ENCODE measurements at places on chromosomes 3 and 15. TPM values are rescaled to one million over a fixed set of nuclear protein-coding genes. Genes with fewer than 3 reads are reported as not detected.

GRCh38 chr3:78035131-78035641, 995.3 kb downstream of the ROBO2 start:
- no peak for DNase-seq

DNA sequence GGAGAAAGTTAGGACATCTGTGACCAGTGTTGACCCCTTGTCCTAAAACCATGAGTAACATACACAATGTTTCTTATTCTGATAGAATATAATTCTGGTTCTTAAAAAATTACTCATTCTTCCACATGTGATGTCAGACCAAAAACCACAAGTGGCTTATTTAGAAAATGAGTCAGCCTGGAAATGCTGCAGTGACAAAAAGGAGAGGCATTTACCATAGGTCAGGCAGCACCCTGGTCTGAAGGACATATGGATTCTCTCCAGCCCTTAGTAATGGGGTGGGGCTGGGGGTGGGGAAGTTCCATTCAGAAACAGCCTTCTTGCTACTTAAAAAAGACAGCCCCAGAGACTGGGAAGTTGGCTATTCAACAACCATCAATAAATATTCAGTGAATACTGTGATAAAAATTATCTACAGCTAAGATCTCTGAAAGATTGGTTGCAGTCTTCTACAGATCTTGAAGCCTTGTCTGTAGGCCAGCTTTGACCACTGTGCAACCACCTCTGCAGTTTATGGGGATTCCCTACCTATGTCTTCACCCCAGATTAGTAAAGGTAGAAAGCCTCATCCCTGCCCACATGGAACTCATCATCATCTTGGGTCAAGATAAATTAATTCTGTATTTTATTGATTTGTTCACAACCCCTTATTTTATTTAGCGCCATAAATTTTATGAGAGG, 34.9 kb upstream of the TIMP4 start:
- no peak for DNase-seq

GRCh38 chr15:58552505-58553364, 120.9 kb downstream of the LIPC start:
- DNase-seq: peak; percentile 43

- DNase-seq: no peak
These were observed 55.9 kb upstream of the OSBPL11 start for GRCh38 chr3:125651244-125651643.

GRCh38 chr3:194031867-194032635, 103.9 kb upstream of the HES1 start:
- DNase-seq: peak; percentile 62

DNA sequence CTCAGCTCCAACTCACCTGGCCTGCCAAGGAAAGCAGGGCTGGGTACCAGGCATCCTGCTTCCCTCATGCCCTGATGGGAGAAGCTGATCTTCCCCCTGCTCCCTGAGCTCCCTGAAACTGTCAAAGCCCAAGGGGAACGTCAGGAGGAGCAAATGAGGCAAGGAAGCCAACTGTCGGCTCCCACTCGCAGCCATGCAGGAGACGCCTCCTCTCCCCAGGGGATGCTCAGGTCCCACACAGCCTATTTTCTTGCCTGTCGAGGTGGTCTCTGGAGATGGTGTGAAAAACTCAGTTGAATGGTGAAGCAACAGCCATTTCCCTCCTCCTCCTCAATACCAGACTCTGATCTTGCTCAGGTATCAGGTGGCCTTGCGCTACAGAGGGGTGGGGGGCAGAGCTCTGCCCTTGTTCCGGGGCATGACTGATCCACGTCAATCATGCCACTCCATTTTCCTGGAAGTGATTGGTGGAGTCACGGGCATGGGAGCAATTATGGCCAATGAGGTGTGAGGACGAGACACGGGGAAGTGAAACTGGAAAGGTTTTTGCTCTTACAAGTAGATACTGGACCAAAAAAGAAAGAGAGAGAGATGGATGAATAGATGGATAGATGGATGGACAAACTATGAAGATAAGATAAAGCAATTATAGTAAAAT, 58.2 kb downstream of the SLC6A1 start:
- DNase-seq: no peak

GRCh38 chr3:60131618-60132017, 1081.8 kb upstream of the CFAP20DC start:
- DNase-seq: no peak

DNA sequence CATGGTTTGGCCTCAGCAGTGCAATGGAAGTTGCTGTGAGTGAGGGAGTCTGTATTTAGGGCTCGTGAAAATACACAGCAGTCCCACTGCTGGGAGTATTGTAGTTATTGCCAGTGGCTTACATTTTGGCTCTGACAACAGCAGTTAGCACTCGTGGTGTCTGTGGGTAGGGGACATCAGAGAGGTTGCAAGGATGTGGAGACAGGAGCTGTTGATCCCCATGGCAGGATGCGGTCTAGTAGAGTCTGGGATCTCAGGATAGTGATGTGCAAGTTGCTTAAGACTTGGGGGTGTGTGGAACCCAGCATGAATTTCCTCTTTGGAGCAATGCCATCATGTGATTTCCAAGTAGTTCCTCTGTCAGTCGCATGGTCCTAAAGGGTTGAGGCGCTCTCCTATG, 59.9 kb downstream of the GALK2 start:
- DNase-seq: no peak

DNA sequence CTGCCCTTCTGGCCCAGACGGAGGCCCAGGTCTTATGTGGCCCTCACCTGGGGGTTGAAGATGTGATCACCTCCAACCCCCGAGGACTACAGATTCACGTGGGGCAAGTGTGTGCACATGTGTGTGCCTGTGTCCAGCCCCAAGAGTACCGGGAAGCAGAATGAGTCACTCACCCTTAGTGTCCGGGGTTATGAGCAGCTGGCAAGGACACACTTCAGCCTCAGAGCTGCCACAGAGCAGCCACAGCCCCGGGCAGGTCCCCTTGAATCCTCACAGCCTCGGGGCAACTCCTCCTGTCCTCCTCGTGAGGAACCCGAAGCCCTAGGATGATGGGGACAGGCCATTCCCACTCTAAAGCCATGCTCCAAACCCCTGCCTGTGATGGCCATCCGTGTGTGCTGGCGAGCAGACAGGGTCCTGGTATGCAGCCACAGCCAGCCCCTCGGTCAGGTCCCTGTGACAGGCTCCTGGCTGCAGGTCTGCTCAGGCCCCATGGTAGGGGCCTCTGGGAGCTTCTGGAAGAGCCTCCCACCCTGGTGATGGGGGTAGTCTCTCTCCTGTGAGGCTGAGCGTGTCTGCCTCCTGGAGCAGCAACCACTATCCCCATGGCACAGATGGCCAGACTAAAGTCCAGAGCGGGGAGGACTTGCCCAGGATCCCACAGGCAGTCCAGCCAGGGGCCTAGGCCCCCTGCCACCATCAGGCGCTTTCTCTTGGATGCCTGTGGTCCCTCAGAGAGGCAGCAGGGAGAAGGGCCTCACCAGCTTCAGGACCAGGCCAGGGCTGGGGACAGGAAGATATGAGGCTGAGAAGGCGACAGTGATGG, 852 bp downstream of the STAB1 start:
- DNase-seq: no peak

DNA sequence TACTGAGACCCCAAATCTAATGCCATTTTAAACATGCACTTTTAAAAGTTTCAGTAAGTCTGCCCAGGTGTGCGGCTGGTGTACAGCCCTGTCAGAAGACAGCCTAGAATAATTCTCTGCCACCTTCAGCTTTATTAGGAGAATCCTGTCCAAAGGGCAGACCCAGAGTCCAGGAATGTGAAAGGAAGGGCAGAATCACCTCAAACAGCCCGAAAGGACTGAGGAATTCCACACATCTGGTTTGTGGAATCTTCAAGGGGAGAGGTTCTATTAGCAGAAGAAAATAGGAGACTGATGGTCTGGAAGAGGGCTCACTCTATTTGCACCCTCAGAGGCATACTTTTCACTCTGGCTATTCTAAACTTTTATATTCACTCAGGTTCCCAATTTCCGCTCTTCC, 46.6 kb downstream of the TYRO3 start:
- no peak for DNase-seq

GRCh38 chr15:70447928-70448698, 315.2 kb downstream of the UACA start:
- DNase-seq: no peak

DNA sequence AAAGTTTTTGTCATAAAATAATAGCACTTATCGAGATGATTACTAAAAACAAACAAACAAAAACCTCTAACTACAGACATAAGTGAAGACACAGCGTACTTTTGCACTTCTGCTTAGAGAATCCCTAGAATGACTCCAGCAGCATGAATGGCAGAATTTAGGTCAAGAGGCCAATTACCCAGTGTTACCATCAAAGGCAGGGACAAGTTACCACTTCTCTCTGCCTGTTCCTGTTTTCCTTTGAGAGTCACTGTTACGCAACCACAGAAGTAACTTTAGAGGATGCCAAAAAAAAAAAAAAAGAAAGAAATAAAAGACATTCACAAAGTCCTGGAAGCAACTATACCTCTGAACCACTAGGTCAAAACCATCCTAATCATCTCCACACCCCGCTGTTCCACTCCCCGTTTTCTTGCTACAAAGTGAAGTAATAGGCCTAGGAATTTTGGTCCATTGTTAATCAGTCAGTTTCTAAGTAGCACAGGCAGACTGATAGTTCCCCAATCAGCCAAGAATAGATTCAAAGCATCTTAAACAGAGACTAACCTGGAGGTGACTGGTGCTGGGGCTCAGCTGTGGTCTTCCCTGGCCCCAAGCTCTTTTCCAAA, 41.9 kb downstream of the FMN1 start:
- no peak for DNase-seq

- DNase-seq: no peak
These were observed 4.2 kb downstream of the EDEM1 start for GRCh38 chr3:5191555-5192304.

DNA sequence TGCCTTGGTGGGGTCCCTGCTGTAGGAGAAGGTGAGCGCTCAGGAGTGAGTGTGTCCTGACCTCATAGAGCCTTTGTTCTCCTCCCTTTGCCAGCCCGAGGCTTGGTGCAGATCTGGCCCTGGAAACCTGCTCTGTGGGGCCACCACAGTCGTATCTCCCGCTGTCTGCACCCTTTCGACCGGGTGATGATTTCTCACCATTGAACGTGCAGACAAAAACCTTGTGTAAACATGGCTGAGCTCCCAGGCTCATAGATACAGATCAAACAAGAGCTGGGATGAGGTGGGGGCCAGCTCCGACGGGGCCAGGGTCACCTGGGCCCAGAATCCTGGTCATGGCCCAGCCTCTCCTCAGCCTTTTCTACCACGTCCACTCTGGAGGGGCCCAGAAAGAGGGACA, 34.6 kb upstream of the ESYT3 start:
- DNase-seq: peak; percentile 19

DNA sequence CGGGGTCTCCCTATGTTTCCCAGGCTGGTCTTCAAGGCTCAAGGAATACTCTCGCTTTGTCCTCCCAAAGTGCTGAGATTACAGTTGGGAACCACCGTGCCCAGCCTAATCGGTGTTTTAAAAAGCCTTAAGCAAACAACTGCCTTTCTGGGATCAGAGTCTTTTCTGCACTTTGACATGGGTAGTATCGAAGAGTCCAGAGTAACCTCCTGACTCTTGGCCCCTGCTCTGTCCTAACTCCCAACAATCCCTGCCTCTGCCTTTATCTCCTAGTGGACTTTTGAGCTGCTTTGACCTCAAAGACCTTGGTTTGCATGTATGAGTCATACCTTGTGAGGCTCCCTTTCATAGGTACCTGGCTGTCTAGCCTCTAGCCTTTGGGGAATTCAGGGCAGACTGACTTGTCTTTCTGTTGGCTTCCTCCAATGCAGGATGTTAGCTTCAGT, 21.0 kb upstream of the HACD2 start:
- DNase-seq: peak; percentile 63

DNA sequence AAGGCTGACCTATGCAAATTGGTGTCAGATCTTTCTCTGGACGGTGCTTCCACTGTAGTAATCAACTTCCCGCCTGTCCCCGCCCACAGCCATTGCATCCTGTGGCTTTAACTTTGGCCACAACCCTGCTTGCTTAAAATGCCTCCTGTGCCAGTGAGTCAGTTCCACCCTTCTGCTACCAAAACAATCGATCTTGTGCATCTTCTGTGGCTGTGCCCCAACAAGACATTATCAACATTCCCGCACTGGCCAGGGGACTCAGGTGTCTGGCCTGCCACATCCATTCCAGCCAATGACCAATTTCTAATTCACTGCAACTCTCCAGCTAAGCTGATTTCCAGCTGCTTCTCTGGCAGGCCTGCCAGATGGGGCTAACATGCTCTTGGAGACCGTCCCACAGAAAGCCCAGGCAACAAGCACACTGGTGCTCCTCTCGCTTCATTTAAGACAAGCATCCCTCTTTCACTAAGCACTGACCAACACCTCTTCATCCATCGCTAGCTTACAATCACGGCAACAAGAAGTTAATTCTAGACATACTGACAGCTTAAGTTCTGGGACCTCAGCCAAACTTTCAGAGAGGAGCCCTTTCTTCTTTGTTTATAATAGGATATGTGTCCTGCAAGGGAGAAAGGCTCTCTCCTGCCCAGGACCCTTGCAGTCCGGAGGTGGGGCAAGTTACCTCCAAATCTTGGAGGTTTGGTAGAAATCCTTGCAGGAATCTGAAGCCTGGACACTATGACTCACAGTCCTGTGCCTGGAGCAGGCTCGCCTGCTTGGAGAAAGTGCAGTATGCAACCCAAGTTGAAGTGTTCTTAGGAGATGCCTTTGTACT, 6.7 kb downstream of the CA12 start:
- no peak for DNase-seq

GRCh38 chr3:133490468-133491351, 82.8 kb upstream of the CDV3 start:
- no peak for DNase-seq

- DNase-seq: no peak
These were observed 13.3 kb downstream of the RRP9 start for GRCh38 chr3:51928438-51928837.

- no peak for DNase-seq
These were observed 353.5 kb downstream of the MCTP2 start for GRCh38 chr15:94584833-94585244.

- DNase-seq: no peak
These were observed 17.2 kb downstream of the TMOD3 start for GRCh38 chr15:51846463-51847230.

GRCh38 chr3:170642882-170643601, 57.2 kb upstream of the SLC7A14 start:
- no peak for DNase-seq

DNA sequence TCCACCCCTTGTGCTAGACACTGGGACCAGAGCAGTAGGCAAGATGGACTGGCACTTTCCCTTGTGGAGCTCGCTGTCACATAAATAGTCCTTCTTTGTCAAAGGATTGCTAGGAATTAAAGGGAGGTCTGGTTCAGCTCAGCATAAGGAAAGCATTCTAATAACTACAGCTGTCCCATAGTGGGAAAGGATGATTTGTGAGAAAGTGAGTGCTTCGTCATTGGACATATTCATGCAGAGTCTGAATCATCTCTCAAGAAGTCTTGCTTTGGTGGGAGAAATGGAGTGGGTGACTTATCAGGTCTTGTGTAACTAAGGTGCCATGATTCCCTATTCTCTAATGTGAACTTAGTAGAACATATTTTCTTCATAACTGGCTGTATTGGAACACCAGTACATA, 14.7 kb downstream of the PPARG start:
- no peak for DNase-seq

The ZBBX gene
- 2.5 TPM for total RNA-seq

The GOLGA6L4 gene
- 3.3 TPM for total RNA-seq

The KBTBD8 gene
- total RNA-seq: 6.9 TPM

The RAMAC gene
- total RNA-seq: 40.8 TPM

The KBTBD12 gene
- 0.42 TPM for total RNA-seq

The LRRIQ4 gene
- not detected for total RNA-seq

The PTPN9 gene
- 50.9 TPM for total RNA-seq

Measured in endodermal cell (in vitro differentiated cells).